ENCODE measurements at places on chromosomes 6 and 20. TPM values are rescaled to one million over a fixed set of nuclear protein-coding genes. Genes with fewer than 3 reads are reported as not detected.

- DNase-seq: no peak
Measured at GRCh38 chr6:159212525-159213280, 43.5 kb downstream of the FNDC1 start.

GRCh38 chr6:53506872-53507271 lies 38.0 kb downstream of the GCLC start:
- DNase-seq: no peak

DNA sequence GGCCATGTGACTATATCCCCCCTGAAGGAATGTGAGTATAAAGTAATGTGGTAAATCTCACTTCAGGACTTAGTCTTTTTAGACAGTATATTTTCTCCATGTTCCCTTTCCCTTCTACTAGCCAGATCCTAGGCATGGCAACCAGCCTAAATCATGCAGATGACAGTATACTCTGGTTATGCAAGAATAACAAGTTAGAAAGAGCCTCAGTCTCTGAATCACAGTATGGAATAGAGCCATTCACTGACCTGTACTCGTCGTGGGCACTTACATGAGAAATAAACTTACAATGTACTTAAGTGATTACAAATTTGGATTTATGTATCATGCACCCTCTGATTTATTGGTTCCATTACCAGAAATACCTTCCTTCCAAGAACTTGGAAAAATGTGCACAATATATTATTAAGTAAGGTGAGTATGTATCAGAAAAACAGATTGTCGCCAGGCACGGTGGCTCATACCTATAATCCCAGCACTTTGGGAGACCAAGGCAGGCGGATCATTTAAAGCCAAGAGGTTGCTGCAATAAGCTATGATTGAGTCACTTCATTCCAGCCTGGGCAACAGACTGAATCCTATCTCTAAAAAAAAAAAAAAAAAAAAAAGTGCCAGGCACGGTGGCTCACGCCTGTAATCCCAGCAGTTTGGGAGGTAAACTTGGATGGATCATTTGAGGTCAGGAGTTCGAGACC lies 25.1 kb upstream of the FAM8A1 start:
- DNase-seq: no peak

DNA sequence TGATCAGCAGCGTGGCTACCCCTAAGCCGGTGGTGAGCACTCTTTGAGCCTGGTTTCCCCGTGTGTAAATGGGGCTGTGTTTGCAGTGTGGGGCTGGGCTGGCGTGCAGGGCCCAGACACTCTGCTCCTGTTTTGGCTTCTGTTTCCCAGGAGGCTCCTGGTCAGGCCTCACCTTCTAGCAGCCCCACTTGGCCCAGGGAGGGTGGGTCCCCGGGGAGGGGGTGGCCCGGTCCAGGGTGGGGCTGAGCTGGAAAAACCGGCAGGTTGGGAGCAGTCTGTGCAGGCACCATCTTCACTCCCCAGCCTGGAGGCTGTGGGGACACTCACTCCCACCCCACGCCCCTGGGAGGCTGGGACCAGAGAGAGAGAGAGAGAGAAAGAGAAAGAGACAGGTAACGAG lies 25.3 kb downstream of the CEBPB start:
- no peak for DNase-seq

DNA sequence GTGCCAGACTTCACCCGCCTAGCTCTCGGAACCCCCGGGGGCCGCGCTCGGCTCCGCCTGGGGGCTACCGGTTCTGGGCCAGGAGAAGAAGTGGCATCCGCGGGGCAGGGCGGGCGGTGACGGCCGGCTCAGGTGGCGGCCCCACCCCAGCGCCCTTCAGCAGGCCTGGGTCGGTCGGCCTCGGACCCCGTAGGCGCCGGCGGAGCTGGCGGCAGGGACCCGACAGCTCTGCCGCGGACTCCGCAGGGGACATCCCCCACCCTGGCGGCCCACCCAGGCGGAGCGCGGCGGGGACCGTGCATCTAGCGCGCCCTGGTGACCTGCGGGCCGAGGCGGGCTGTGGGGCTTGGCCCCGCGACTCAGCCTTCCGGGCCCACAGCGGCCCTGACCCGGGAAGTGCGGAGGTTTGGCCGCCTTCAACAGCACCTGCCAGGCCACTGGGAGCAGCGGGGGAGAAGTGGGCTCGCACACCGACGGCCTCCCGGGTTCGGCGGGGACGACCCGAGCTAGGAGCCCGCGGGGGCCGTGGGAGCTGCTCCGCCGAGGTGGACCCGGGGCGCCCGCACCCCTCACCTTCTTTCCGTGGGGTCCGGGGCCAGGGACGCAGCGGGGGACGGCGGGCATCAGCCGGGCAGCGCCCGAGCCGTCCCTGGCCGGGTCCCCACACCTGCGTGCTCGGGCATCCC lies 87.1 kb downstream of the TMEM242 start:
- DNase-seq: no peak

GRCh38 chr20:13271977-13272975 lies 51.2 kb downstream of the ISM1 start:
- DNase-seq: no peak

DNA sequence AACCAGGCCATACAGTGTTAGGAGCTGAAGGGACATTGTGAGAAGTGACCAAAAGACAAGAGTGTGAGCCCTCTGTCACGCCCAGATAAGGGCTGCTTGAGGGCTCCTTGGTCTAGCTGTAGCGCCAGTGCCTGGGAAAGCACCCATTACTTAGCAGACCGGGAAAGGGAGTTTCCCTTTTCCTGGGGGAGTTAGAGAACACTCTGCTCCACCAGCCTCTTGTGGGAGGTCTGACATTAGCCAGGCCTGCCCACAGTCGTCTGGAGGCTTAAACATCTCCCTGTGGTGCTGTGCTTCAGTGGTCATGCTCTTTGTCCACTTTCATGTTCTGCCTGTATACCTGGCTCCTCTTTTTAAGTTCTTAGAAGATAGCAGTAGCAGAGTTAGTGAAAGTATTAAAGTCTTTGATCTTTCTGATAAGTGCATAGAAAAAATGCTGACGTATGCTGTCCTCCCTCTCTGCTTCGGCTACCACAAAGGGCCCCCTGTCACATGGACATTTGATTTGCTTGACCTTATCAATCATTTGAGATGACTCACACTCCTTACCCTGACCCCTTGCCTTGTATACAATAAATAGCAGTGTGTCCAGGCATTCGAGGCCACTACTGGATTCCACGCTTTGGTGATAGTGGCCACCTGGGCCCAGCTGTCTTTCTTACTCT lies 201.5 kb upstream of the ECI2 start:
- DNase-seq: no peak

DNA sequence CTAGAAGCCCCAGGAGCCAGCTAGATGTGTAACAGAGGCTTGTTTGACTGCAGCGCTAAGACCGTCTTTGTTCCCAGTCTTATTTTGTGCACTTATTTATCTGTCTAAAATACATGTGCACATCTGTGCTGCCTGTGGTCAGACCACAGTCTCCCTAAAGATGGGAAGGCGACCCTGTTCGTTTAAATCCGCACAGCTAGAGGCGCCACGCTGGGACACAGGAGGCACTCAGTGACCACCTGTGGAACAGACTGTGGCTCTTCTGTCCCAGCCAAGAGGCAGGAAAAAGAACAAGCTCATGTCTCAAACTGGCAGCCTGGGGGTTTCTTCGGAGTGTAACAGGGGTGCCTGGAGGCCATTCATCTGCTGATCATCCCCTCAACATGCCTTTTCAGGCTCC lies 66.8 kb downstream of the CPNE5 start:
- no peak for DNase-seq

- DNase-seq: no peak
Measured at GRCh38 chr20:43252761-43253160, 63.1 kb upstream of the PTPRT start.

Gene BPIFB2
- not detected for total RNA-seq

Gene WFDC10B
- not detected for total RNA-seq

Gene SMIM29
- 17.4 TPM for total RNA-seq

Gene CST9
- total RNA-seq: not detected

Gene LEMD2
- 40.4 TPM for total RNA-seq

Gene IFNGR1
- total RNA-seq: 64.4 TPM

Gene FAM210B
- 51.9 TPM for total RNA-seq

Gene PTCRA
- total RNA-seq: not detected

Gene RIMS4
- not detected for total RNA-seq

Gene TFAP2C
- total RNA-seq: not detected

Gene DNPH1
- total RNA-seq: 58.4 TPM
